ENCODE measurements at places on chromosomes 11 and 22.

DNA sequence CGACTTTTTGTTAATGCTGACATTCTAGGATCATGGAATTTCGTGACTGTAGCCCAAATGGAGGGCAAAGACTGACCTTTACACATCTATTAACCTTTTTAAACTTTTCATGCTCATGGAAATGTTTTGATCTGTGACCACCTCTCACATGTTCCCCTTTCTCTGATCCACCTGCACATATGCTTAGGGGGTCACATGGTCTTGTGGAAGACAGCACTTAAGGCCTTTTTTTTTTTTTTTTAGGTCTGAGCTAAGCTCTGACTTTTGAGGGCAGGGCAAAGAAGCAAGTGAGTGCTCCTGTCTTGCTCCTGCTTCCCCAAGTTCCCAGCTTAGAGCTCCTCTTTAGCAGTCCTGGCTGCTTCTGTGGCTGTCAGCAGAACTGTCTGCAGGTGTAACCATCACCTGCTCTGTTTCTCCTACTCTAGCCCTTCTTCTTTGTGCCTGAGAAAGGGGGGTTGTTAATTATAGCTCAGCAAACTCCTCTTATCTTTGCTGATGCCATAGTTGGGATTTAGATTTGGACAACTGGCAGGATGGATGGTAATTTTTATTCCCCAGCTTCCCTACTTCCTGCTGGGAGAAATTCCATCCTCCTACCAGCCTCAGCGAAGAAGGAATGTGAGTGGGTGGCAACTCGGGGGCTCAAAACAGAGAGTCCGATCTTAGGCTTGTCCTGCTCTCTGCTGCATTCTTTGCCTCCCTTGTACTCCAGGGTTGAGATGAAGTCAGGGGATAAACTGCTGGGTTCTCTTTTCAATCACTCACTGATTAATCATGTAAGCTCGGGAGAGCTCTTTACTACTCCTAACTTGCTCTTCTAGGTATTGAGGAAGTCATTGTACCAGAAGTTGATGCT lies 64.4 kb downstream of the GRAMD1B start:
- DNase-seq: no peak

DNA sequence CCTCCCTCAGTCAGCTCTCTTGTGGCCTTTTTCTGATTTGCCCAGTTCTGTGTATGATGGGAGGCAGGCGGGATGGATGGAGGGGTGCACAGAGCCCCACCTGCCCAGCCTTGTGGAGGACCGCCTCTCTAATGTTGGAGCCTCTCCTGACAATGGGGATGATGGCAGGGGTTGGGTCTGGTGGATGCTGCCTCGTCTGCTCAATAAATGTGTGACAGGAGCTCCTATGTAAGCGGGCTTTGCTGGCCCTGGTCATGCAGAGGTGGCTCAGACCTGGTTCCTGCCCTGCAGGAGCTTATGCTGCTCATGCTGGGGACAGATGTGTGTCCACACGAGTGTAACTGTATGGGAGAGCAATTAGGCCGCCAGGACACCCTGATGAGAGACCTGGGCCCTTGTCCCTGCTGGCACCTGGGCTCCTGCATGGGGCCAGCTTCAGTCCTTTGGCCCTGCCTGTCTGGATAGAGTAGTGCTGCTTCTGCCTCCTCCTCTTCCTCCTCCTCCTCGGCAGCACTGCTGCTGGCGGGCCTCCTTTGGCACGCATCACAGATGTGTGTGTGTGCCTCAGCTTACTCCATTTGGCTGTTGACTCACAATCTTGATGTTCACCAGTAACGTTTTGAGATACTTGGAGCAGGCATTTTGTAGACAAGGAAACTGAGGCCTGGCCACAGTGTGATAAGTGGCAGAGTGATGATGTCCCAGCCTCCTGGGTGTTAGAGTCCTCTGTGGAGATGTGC lies 131.0 kb downstream of the TBC1D22A start:
- DNase-seq: no peak

GRCh38 chr11:14784230-14784629 lies 107.8 kb downstream of the CYP2R1 start:
- no peak for DNase-seq

- no peak for DNase-seq
Measured at GRCh38 chr11:119479685-119480275, 56.8 kb upstream of the THY1 start.

DNA sequence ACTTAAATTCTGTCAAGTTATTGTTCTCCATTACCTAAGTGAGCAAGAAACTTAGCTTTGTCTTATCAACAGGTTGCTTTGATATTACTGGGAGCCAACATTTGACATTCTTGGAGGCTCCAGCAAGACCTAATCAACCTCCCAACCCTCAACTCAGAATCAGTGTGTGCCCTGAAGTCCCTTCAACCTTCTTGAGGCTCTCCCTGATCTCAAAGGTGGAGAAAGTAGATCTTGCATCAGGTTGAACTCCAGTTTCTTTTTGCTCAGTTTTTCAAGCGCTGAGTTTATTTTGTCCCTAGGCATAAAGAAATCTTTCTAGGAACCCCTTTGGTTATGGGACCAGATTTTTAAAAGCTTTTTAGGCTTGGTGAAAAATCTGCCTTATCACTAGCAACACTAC lies 1.4 kb downstream of the FAM111A start:
- no peak for DNase-seq

DNA sequence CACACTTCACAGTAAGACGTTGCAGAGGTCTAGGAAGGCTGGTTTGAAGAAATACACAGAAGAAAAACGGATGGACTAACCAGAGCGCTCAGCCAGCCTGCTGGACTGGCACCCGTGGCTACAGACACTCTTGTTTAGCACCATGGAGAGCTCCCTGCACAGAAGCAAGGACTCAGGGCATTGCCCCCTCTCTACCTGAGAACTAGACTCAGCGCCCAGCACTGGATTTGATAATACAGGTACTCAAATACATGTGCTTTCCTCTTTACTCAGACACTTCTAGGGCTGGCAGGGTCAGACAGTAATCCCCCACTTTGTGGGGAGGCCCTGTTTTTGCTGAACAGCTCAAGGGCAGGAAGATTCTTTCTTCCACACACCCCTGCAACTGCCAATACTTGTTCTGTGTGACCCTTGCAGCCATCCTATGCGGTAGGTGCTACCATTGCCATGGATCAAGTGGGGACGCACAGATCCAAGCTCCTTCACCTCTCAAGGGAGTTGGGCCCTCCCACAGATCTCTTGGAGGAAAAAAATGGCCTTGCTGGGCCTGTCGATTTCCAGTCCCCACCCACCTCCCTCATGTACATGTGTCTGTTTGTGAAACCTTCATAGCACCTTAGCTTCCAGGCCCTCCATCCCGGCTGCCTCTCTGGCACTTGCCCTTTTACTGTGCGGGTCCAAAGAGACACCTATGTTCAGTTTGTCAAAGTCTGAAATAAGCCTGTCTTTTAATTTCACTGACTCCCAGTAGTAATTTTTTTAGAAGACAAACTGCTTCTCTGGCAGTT lies 5.1 kb upstream of the P2RX6 start:
- DNase-seq: no peak

DNA sequence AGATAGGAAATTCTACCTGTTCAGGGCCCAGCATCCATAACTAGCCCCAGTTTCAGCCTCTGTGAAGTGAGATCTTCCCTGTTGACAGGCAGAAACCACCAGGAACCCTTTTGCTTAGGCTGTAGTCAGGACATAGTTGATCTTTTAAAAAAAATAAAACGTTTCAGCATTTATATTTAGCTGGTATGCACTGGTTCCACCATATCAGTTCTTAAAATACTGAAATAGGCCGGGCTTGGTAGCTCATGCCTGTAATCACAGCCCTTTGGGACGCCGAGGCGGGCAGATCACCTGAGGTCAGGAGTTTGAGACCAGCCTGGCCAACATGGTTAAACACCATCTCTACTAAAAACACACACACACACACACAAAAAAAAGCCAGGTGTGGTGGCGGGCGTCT lies 35.3 kb downstream of the GALNT18 start:
- no peak for DNase-seq

DNA sequence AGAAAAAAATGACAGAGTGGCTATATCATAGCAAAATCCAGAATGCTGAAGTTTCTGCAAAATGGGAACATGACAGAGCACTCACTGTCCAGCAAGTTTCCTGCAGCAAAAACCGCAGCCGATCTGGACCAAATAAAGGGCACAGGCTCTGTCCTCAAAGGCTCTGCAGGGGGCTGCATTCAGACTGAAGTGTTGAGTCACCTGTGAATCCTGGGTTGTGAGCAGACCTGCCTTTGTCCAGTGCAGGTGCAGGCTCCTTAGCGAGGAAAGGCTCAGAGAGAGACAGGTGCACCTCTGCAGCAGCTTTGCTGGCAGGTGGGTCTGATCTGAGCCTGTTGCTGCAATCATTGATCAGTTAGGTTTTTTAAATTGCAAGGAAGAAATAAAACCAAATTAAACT lies 29.3 kb upstream of the NFAM1 start:
- DNase-seq: peak; percentile 31

DNA sequence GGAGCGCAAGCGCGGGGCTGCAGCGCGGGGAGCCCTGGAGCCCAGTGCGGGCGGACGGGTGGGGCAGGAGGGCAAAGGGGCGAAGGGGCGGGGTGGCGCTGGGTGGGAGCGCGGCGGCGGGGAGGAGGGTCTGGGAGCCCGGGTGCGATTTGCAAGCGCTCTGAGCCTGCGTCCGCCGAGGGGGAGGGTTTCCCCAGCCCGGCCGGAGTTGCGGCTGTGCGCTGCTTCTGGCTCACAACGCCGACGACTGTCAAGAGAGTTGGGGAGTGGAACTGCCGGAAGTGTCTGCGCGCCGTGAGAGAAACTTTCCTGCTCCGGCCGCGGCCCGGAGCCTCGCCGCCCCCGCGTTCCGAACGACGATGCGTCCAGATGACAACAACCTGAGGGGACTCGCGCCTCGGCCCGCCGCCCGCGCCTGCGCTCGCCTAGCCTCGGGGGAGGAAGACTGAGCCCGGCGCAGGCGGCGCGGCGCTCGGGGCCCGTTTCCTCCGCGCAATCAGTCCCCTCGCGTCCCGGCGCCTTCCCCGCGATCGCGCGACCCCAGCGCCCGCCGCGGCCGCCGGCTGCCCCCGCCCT lies at the start of gene ARHGAP42:
TSS of gene ARHGAP42 (plus strand) at position 235 of the 576 bp plus-strand sequence. CDS start 391 bp downstream, outside the sequence.
- no peak for DNase-seq

- no peak for DNase-seq
Measured at GRCh38 chr11:68987211-68987610, 6.4 kb upstream of the MRGPRD start.

DNA sequence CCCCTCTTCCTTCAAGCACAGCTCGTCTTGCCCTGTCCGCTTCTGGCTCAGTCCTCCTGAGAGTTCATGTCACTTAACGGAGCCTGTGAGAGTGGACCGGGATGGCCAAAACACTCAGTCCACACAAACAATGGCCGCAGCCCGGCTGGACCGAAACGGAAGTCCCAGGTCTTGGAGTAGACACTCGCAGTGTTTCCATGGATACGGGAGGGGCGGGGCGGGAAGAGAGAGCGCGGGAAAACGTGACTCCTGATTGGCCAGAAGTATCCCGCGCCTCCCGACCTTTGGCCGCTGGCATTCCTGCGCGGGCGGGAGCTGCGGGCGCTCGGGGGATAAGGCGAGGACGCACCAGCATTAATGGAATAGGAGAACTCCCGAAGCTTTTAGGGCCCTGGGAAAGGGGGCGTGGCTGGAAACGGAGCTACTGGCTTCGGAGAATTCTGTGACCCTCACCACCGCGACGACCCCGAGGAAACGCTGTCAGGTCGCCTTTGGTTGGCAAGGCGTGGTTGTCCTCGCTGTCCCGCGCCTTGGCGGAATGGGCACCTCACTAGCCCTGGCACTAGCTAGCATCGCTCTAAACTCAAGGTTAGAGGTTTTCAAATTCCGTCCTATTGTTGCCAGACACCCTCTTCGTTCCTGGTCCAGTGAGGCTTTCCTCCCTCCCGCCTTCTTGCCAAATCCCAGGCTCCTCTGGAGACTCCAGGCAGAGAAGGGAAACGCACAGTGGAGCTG lies at the start of the genes NLRP14 and ZNF214:
TSS of gene NLRP14 (plus strand) at position 297 of the 735 bp plus-strand sequence. CDS start 18,108 bp downstream, outside the sequence.
TSS of gene ZNF214 (minus strand) at position 164 of the 735 bp plus-strand sequence. CDS start 17,511 bp downstream, outside the sequence.
- DNase-seq: peak; percentile 89

DNA sequence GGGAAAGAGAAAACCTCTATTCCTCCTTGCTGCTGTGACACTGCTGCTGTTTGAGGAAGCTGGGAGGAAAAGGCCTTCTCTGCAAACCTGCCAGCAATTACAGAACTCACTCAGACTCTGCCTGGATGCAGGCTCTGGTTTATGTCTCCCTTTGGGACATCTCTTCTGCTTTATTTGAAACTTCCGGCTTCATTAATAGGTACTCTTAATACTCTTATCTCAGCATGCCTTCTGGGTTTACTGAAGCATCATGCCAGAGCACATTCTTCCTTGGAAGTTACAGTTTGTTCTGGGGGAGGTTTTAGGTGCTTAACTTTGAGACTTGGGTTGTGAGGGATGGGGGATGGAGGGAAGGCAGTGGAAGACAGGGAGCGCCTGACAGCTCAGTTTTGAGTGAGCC lies 79.9 kb downstream of the NAV2 start:
- DNase-seq: no peak

- no peak for DNase-seq
Measured at GRCh38 chr11:57457643-57458023, 2.7 kb upstream of the RTN4RL2 start.

DNA sequence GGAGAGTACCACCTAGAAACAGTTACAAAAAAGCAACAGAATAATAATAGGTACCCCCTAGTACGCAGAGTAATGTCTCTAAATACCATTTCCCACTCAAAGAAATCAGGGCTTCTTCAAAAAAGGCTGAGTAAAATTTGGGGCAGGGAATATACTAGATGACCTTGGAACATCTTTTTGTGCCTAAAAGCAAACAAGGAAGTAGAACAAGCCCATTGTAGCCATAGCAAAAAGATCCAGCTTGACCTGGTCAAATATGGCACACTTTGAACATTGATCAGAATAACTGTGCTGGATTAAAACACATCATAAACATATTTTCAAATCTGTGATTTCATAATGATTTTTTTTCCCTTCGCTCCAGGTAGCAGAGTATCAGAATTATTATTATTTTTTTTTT lies 91.5 kb downstream of the YAP1 start:
- no peak for DNase-seq

- no peak for DNase-seq
Measured at GRCh38 chr11:132632641-132633124, 899.6 kb downstream of the OPCML start.

GRCh38 chr11:1968454-1969002 lies 21.4 kb downstream of the MRPL23 start:
- no peak for DNase-seq

- no peak for DNase-seq
Measured at GRCh38 chr22:44592824-44593148, 94.8 kb upstream of the RTL6 start.

DNA sequence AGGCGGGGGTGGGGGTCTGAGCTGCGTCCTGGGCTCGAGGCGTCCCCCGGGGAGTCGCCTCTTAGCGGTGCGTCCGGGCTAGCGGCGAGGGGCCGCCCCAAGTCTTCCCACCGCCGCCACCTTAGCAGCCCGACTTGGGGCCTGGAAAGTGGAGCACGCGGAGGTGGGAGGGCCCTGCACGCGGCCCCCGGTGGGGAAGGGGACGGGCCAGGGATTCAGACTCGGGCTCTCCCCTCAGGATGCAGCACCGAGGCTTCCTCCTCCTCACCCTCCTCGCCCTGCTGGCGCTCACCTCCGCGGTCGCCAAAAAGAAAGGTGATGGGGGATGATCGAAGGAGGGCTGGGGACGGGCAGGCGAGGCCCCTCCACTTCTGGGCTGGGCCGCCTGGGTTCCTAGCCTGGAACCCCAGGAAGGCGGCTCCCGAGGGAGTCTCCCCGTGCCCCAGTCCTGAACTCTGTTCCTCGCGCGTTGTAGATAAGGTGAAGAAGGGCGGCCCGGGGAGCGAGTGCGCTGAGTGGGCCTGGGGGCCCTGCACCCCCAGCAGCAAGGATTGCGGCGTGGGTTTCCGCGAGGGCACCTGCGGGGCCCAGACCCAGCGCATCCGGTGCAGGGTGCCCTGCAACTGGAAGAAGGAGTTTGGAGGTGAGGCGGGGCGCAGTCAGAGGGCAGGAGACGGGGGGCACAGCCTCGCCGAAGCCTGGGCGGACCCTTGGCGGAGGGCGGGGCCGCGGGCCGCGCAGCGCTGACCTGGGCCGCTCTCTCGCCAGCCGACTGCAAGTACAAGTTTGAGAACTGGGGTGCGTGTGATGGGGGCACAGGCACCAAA lies 563 bp downstream of the MDK start:
- DNase-seq: no peak

All from NCI-H187 (cell line).